ENCODE measurements at places on chromosomes 11 and 22.

DNA sequence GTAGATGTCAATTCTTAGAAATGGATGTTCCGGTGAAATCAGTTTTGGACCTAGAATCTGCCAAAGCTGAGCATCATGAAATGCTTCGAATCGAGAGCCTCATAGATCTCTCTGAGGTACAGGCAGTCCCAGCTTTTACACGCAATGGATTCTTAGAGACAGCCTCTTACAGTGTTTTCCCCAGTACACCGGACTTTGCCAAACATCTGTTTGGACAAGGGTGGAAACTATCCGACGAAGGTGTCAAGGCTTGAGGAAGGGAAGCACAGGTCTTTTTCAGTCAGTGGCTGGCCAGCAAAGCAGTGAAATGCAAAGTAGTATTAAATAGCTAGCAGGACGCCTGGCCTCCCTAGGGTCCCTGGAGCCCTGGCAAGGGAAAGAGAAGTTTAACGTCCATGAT, 4.9 kb downstream of the GRK3 start:
- no peak for ATAC-seq

GRCh38 chr11:122360875-122361274, 244.9 kb upstream of the BLID start:
- no peak for ATAC-seq

GRCh38 chr11:18600915-18601569, 1.5 kb downstream of the MISFA start:
- no peak for ATAC-seq

- no peak for ATAC-seq
These were observed 48.6 kb upstream of the TMEM45B start for GRCh38 chr11:129766898-129767604.

DNA sequence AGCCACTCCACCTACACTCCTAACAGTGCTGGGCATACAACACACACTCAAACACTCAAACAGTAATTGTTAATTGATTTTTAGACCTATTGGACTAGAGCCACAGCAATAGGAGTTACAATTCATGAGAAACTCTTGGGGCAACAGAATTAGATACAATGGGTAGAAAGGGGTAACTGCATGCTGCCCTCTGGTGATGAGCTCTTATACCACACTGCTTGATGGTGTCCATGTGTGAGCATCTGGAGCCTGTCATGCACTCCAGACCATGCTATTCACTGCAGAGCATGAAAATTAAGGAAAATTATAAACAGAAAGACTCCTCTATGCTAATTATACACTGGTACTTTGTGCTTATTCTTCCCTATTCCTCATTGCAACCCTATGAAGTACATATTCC, 975.5 kb upstream of the CCDC90B start:
- no peak for ATAC-seq

DNA sequence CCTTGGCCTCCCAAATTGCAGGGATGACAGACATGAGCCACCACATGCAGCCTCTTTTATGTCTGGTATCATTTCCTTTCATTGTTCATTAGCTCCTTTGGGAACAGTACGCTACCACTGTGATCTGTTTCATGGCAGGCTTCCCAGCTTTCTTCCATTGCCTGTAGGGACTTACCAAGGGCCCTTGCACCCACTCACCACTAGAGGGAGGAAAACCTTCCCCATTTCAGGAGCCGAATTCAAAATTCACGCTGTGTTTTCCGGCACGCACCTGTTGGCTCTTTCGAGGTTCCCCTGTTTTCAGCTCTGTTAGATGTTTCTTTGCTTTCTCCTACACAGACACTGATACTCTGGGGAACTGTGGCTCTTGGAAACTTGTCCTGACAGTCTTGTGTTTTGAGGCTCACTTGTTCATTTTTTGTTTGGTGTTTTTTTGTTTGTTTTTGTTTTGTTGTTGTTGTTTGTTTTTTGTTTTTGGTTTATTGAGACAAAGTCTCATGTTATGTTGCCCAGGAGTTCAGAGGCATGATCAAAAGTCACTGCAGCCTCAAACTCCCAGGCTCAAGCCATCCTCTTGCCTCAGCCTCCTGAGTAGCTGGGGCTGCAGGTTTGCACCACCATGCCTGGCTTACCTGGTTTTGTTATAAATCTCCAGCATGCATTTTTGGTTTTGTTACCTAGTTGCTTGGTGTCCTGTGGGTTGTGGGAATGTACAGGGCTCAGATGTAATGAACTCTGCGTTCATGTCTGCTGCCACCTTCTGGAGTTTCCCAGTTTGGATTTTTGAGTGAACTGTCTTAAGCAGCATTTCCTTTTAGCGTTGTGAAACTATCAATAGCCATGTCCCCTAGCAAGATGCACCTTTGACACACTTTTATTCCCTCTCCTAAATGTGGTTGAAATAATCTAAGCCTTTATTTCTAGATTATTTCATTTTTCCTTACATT, 2.3 kb downstream of the KRTAP5-11 start:
- ATAC-seq: peak; percentile 52

DNA sequence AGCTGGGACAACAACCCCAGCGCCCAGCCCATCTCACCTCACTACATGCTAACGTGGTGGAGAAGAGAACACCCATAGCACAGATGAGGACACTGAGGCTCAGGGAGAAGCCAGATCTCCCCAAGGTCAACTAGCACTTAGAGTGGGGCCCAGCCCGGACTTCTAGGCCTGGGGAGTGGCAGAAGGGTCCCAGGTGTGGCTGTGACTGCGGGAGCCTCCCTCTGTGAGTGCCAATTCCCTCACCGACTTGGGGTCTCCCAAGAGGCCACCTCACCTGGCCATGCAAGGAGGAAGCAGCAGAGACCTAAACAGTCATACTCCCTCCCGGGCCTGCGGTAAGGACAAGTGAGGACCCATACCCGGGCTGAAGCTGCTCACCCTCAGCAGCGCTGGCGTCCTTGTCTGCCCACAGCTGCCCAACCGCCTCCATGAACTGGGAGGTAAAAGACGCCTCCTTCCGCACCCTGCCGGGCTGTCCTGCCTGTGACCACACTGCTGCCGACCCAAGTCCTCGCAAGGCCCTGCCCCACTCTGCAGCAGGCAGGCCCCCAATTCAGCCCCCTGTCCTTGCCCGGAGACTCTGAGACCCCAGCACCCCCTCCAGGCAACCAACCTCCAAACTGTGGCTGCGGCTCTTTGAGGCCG, 93.2 kb upstream of the RTL6 start:
- ATAC-seq: no peak

DNA sequence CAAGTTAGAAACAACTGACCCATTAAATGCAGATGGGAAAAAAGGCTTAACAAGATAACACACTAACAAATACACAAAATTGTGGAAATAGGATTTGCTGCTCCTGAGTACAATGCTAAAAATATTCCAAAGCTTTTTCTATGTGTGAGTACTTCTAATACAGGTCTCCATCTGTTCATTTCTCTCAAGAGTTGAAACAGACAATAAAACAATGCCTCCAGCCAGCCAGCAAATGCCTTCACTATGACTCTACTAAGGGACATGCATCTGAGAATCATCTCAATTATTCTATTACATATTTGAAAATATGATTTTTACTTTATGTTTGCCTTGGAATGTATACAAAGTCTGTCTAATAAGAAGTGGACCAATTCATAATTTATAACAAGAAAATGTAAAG, 119.0 kb downstream of the CADM1 start:
- ATAC-seq: no peak

GRCh38 chr11:86889001-86889341, 66.2 kb downstream of the FZD4 start:
- no peak for ATAC-seq

DNA sequence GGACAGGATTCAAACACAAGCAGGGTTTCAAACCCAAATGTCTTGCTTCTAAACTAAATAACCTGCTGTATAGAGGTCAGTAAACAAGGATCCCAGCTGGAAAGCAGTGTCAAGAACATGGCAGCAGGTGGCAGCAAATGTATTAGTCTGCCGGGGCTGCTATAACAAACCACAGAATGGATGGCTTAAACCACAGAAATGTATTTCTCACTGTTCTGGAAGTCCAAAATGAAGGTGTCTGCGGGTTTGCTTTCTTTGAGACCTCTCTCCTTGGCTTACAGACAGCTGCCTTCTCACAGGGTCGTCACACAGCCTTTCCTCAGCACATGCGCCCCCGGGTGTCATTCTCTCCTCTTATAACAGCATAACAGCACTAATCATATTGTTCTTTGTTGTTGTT, 65.1 kb upstream of the LRRC55 start:
- ATAC-seq: peak; percentile 19

DNA sequence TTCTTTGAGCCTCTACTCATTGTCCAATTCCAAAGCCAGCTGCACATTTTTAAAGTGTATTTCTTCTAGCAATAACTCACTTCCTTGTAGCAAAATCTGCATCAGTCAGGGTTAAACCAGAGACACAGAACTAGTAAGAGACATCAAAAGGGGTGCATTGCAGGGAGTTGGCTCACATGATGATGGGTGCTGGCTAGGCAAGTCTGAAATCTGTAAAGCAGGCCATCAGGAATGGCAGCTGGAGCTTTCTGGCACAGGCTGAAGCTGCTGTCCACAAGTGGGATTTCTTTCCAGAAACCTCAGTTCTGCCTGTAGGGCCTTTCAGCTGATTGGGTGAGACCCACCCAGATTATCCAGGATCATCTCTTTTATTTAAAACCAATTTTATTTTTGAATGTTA, 698.1 kb downstream of the NTM start:
- no peak for ATAC-seq

DNA sequence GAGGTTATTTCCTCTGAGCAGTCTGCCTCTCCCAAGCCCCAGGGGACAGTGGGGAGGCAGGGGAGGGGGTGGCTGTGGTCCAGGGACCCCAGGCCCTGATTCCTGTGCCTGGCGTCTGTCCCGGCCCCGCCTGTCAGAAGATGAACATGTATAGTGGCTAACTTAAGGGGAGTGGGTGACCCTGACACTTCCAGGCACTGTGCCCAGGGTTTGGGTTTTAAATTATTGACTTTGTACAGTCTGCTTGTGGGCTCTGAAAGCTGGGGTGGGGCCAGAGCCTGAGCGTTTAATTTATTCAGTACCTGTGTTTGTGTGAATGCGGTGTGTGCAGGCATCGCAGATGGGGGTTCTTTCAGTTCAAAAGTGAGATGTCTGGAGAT, 3.1 kb downstream of the PIM3 start:
- ATAC-seq: no peak

- no peak for ATAC-seq
These were observed 172.6 kb upstream of the LUZP2 start for GRCh38 chr11:24324211-24324610.

DNA sequence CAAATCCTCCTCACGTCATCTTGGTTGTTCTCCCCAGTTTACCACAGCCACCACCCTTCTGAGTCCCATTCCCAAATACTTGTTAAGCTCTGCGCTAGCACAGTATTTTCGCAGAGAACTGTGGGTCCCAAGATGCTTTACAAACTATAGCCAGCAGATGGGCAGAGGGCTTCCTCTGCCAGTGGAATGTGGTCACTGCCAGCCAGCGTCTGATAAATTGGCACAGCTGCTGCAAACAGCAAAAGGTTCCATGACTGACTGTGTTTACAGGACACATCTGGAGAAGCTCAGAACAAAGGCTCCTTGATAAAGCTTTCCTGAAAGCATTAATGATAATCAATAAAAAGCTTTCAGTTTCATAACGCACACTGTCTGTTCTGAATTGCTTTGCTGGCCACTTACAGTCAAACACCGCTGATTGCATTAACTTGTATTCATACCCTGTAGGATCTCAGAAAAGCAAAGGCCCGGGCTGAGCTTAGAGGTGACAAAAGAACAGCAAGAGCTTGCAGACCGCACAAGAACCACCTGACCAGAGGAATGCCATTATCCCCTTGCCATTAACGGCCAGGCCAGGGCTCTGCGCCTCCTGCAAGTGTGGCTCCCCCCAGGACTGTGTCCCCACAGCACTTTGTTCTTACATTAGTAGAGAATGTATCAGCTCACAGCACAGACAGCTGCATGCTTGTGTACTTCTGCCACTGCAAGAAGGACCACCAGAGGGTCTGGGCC, 120.6 kb downstream of the MICAL3 start:
- ATAC-seq: no peak

DNA sequence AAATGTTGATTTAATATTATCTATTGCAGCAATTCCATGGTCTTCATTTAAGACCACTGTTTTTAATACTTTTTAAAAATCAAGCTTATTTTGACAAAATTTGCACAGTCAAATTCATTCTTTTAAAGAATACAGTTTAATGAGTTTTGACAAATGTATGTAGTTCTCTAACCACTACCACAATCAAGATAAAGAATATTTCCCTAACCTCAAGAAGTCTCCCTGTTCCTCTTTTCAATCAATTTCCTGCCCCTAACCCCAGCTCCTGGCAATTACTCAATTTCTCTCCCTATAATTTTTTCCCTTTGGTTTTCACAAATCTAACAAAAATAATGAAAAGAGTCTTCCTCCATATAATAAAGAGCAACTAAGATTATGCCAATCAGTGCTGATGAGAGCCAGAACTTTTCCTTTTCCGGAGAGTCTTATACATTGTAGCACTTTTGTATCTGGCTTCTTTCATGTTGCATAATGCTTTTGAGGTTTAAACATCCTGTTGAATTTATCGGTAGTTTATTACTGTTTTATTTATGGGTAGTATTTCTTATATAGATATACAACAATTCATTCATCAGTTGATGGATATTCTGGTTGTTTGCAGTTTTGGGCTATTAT, 231.7 kb downstream of the AASDHPPT start:
- no peak for ATAC-seq

- ATAC-seq: no peak
These were observed 31.6 kb downstream of the BRSK2 start for GRCh38 chr11:1421291-1421690.

DNA sequence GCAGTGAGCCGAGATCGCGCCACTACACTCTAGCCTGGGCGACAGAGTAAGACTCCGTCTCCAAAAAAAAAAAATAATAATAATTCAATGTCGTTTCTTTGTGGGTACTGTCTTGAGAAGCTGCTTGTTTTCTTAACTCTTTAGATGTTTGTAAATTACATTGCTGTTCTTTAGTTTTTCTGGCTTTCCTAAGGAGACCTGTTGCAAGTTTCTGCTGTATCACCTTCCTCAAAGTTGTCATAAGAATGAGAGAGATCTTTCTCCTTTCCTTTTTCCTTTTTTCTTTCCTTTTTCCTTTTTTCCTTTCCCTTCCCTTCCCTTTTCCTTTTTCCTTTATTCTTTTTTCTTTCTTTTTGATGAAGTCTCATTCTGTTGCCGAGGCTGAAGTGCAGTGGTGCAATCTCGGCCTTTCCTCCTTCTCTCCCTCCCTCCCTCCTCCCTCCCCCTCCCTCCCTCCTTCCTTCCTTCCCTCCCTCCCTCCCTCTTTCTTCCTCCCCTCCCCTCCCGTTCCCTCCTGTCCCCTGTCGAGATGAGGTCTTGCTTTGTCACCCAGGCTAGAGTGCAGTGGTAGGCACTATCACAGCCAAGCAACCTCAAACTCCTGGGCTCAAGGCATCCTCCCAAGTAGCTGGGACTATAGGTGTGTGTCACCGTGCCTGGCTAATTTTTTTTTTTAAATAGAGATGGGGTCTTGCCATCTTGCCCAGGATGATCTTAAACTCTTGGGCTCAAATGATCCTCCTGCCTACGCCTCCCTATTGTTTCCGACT, 15.3 kb downstream of the HIPK3 start:
- ATAC-seq: no peak

GRCh38 chr11:119709638-119710346, 19.2 kb downstream of the NECTIN1 start:
- ATAC-seq: no peak

GRCh38 chr11:122038543-122038942, 77.5 kb downstream of the BLID start:
- ATAC-seq: no peak

Measured in activated T-helper 17 cell treated with anti-CD3 and anti-CD28 coated beads, Interleukin-2, amount 50 U/mL, for 72 hours (primary cell).